ENCODE measurements at places on chromosomes 5 and 9. TPM values are rescaled to one million over a fixed set of nuclear protein-coding genes. Genes with fewer than 3 reads are reported as not detected.

Gene CCNJL
- 12.7 TPM for polyA plus RNA-seq

DNA sequence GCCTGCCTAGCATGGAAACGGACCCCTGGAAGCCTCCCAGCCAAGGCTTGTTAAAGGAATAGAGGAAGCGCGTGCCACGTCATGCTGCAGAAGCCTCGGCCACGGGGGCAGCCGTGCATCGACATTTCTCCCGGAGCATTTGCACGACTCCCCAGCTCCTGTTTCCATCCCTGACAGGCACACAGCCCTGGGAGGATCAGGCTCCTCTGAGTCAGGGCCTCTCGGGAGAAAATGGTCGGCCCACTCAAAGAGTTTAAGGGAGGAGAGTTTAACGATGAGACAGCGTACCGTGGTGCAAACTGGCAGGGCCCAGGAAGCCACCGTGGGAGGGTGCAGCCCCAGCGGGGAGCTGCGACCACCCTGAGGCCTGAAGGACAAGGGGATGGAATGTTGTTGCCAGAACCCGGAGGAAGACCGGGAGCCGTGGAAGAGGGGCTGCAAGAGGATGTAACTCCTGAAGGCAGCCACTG, 213.6 kb downstream of the PAX5 start:
- DNase-seq: no peak

DNA sequence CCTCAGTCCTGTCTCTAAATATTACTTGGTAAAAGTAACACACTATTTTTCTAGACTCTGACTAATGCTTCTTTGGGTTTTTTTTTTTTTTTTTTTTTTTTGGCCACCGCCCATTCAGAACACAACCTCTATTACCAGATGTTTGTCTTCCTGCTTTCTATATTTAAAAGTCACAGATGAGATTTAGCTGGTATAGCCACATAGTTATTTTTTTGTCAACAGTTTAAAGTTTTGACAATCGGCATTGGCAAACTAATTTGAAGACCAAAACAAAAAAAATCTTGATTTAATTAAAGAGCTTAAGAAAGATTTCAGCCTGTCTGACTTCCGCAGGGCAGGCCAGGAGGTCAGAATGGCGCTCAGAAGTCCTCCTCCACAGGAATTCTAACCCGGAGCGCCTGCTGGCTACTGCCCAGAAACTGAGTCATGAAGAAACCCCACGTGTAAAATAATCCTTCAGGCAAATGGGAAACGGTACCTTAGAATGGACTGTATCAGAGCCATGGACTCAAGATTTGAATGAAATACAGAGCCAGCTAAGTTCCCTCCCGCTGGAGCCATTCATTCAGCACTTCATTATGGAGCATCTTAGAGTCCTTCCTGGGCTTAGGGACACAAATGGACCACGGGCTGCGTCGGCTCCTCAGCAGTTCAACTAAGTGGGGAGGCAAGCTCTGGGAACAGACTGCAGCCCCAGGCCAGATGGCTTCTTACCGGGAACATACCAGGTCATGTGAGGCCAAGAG, 55.6 kb downstream of the PTPDC1 start:
- no peak for DNase-seq

Gene SPINK13
- polyA plus RNA-seq: not detected

DNA sequence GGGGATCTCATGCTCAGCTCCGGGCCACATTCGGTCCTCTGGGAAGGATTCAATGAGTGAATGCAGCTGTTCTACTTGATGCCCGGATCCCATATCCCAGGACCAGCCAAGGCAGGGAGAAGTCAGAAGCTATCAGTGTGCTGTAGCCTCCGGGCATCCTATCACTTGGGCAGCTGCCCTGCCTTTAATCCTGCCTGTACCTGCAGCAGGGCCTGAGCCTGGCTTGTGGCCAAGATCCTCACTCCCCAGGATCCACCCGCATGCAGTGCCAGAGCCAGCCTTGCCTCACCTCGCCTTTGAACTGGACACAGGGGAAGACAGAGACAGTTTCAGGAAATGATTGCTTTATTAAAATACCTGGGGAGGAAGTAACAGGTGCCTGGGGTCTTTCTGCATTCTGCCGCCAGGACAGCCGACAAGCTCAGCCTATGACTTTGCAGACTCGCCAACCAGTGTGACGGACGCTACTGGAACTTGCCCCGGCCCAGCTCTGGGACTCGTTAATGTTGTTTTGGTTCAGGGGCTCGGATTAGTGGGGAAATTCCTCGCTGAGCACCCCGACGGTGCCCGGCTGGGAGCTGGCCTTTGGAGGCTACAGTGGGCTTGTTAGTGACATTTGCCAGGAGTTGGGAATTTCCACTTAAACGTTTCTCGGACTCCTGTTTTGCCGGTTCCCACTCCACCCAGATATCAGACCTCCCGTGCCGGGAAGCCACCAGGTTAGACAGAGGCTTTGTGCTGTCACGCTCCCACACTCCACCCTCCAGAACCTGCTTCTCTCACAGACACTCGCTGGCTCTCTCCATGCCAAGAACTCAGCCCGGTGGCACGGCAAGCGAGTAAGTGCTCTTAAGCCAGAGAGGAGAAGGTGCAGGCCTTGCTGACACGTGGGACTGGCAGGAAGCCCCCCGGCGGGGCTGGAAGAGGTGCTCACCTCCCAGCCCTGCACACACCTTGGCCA, 721 bp downstream of the PTGES start:
- no peak for DNase-seq

GRCh38 chr9:134811673-134812342, 68.8 kb upstream of the FCN2 start:
- DNase-seq: peak; percentile 56

GRCh38 chr5:54523534-54523933, 6.0 kb downstream of the SNX18 start:
- no peak for DNase-seq

- DNase-seq: no peak
These were observed 337.4 kb upstream of the GRIA1 start for GRCh38 chr5:153153086-153153485.

- peak; percentile 65 for DNase-seq
These were observed 212.0 kb downstream of the ARHGAP26 start for GRCh38 chr5:142981886-142982820.

DNA sequence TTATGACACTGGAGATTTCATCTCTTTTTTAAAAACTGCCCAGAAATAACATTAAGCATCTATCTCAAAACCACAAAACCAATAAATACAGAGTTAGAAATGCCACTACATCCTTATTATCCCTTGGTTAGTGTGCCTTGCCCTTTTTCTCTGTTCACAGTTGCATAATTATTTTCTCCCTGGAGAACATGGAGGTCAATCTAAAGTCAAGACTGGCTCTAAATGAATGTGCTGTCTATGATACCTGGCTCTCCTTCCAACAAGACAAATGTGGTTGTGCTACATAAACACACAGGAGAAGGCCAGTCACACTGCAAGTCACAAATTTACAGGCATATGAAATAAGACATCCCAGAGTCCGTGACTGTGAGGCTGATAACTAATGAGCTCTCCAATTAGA, 2.8 kb downstream of the FBN2 start:
- no peak for DNase-seq

- DNase-seq: no peak
These were observed 208.5 kb downstream of the PARP8 start for GRCh38 chr5:50875002-50875344.

DNA sequence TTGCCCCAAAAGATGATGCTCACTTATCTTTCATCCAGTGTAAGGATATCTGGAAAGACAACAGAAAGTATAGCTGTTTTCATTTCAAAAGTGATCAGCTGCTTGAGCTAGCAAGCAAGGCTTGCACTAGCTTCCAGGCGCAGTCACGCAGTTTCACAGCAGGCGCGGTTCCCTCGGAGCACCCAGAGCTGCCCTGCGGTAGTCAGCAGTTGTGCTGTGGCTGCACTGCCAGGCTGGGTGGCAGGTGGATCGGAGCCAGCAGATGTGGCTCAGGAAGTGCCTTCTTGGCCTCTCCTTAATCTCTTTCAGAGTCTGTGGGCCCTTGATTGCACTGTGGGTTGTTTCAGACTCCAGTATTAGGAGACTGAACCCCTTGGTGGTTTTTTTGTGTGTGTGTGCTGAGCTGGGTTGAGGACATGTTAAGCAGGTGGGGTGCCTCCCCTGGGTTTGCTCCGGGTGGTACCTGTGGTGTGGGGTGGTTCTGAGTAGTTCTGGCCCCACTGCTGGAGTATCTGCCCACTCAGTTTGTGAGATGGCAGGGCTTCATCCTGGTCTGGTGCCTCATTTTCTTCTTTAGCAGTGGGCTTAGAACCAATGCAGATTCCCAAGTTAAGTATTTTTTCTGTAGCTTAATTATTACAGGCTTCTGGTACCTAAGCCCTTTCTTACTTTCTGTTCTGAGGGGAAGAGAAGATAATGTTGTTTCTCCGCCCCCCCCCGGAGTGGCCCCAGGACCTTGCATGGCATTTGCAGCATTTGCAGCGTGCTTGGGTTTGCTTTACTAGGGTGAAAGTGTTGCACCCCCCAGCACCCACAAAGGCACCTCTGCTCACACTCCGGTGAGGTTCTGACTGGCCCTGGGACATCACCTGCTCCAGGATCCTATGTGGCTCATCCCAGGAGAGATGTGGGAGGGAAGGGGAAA, 16.4 kb downstream of the TENT4A start:
- DNase-seq: no peak

Gene TNFSF8
- polyA plus RNA-seq: 0.25 TPM

DNA sequence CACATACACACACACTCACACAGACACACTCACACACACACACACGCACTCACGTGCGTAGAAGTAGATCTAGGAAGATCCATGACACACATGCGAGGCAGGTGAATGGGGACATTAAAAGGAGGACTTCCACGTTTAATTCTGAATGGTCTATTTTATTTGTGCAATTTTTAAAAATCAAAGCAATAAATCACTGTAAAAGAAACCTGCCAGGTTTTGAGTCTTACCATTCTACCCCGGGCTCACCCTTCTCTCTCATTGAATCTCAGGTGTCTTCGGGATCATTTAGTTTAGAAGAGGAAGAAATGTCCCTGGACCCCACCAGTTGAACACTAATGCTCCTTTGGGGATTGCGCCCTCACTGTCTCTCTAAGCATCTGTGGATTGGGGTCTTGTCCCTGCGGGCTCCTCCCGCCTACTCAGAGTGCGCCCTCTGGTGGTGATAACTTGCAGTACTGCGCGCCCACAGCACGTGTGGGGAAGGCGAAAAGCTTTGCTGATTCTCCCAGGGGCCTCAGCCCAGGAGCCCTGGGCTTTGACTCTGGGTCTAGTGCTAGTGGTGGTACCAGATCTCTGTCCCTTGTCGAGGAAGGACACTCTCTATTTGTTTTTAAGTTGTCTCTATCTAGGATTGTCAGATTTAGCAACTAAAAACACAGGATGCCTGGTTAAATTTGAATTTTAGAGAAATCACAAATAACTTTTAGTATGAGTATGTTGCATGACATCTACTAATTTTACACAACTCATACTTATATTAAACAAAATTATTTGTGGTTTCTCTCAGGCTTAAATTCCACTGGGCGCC, 34.8 kb downstream of the BOD1 start:
- DNase-seq: no peak

- DNase-seq: no peak
These were observed 96.7 kb downstream of the EDIL3 start for GRCh38 chr5:84287951-84288350.

GRCh38 chr9:126672634-126673284, 59.0 kb downstream of the LMX1B start:
- no peak for DNase-seq

Gene SEMA6A
- 55.9 TPM for polyA plus RNA-seq

Gene MARCOL
- polyA plus RNA-seq: not detected

GRCh38 chr5:140196115-140196814, 21.3 kb downstream of the CYSTM1 start:
- no peak for DNase-seq

DNA sequence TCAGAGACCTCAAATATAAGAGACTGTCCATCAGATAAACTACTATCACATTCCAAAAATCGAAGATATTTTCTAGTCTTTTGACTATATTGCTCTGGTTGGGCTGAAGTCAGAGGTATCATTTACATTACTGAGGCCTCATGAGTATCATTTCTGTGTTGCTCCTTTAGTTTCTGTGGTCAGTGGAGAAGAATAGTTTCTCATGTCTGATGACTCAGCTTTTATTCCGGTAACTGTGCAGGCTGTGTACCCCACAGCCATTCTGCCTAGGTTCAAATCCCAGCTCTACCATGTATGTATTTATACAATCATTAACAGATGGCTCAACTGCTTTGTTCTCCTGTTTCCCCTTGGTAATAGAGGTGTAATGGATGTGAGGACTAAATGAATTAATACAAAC, 179.3 kb downstream of the ALDH1A1 start:
- DNase-seq: no peak

Gene C5orf52
- 0.87 TPM for polyA plus RNA-seq

Gene DCTN3
- polyA plus RNA-seq: 67.2 TPM

Gene CNTNAP3B
- polyA plus RNA-seq: 11.7 TPM

Gene FBP2
- polyA plus RNA-seq: 0.25 TPM

Gene PTPN3
- polyA plus RNA-seq: 37.5 TPM

DNA sequence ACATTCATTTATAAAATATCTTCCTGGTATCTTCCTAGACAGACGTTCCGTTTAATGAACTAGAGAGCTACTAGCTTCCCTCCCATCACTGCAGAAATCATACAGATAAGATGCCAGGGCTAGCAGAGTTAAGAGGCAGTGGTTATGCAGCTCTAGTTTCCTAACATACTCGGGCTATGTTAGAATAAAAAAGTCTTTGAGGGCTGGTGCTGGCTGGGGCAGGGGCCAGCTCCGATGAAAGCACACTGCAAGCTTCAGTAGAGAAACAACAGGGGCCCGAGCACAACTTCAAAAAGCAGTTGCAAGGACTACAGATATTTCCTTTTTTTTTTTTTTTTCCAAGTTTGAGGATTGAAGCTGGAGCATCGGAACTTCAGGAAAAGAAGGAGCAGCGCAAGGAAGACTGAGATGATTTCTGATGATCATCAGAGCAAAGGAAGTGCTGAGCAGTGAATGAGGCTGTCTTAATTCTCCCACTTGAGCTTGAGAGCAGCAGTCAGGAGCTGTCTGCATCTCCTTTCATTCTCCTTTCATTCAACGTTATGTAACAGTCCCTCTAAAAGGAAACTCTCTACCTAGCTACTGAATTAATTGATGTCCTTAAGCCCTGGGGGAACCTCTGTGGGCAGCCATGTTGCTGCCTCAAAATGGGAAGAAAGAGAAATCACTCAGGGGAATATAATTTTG, 47.6 kb upstream of the ADCY2 start:
- no peak for DNase-seq

GRCh38 chr5:141211-141610, 49.2 kb downstream of the PLEKHG4B start:
- DNase-seq: no peak

DNA sequence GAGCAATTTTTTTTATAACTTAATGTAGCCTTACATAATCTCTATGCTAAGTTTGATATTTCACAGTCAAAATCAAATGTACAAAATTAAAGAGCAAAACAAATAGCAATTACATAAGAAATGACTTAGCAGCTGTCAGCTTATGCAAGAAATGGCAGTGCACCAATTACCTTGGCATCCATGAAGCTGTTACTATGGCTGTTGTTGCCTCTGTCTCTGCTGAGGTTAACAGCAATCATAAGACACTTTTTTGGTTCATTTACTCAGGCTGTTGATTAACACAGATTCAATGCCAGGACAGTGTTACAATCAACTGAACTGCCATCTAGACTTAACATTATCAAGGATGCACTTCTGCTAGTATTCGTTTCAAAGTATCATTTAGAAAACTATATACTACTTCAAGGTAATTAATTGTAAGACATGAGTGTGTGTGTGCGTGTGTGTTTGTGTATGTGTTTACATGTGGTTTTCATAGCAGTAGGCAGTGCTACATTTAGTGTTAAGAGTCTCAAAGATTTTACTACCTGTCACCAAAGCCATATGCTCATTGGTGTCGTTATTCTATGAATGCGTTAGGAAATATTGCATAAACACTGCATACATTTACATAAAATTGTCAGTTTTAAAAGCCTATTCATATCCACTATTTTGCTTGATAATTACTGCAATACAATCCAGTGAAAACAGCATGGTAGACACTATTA, 1084.2 kb upstream of the COX7C start:
- DNase-seq: no peak

GRCh38 chr9:113380869-113381378, 4.1 kb upstream of the HDHD3 start:
- DNase-seq: peak; percentile 84

Measured in large intestine (tissue), 12 donors.